ENCODE measurements at places on chromosomes 11 and 22.

GRCh38 chr22:45887202-45888131 is 89.5 kb downstream of the WNT7B start:
- DNase-seq, result no peak

DNA sequence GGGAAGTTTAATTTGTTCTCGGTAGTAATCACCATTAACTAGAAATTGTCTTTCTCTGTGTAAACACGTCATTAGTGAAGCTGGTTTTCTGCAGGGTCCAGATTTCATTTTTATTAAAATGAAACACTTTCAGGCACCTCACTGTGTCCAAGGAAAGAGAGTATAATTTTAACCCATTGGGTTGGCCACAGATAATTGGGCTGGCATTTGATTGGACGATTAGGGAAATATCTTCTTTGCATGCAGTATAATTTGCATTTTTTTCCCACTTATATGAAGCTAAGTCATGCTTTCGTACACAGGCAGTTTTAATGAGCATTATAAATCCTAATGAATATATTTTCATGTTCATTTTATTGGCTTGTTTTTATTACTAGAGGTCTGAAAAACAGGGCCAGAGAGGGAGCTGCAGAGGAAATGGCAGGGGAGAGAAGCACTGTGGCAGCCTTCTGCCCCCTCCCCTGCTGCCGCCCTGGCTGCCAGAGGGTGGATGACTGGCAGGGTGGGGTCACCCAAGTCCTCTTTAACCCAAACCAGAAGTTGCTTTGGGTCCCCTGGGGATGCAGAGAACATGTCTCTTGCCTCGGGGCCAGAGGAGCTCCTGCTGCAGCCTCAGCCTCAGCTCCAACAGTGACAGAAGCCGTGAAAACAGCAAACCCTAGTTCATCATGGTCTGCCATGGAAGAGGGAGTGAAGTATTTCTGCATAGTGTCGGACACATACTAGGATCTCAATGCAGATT is 93.9 kb downstream of the PKNOX2 start:
- DNase-seq, result no peak

DNA sequence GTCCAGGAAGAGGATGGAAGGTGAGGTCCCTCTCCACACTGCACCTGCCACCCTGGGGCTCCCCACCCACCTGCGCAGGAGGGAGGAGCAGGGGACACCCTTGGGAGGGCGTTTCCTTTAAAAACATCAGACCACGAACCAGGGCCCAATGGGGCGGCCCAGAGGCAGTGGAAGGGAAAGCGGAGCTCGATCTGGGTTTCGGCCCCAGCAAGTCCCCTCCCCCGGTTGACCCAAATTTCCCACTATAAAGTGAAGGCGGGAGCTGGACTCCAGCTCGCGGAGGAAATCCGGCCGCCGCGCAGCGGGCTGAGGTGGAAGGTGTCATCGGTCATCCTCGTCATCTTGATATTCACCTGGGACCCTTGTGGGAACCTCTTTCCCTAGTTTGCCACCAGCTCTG is 99.3 kb downstream of the WNT7B start:
- DNase-seq, result no peak

GRCh38 chr22:44889255-44889878 is 120.4 kb downstream of the PHF21B start:
- no peak for DNase-seq

- DNase-seq, result no peak
Measured at GRCh38 chr22:23236026-23236425, 55.7 kb downstream of the BCR start.

DNA sequence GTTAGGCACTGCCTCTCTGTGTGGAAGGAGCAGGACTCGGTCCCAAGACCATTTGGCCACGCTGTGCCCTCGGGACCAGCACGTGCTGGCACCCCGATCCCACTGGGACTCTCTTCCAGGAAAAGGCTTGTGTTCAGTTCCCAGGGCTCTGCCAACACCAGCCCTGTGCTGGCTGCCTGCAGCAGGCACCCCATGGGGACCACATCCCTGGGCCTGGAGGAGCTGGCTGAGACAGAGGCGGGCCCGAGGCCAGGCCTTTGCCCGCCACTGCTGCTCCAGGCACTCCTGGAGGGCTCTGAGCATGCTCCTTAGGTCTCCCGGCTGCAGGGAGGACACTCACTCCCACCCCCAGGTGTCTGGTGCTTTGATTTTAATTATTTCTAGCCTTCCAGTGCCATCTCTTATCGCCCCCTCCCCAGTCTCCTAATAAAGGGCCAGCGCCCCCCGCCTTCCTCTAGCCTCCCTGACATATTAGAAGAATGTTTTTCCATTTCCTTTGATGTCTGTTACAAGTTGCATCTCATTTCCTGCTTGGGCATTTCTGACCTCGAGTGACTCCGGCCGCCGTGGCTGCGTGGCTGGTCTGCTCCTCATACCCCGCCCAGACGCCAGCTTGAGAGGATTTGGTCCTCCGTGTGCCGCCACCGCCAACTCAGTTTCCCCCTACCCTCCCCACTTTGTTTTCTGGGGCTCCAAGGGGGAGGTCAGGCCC is 14.4 kb downstream of the CDKN1C start:
- no peak for DNase-seq

- no peak for DNase-seq
Measured at GRCh38 chr22:30626413-30626812, 9.2 kb upstream of the SLC35E4 start.

- no peak for DNase-seq
Measured at GRCh38 chr11:10590218-10590915, 21.9 kb upstream of the LYVE1 start.

- DNase-seq, result no peak
Measured at GRCh38 chr22:23516304-23516703, 63.8 kb downstream of the IGLL1 start.

DNA sequence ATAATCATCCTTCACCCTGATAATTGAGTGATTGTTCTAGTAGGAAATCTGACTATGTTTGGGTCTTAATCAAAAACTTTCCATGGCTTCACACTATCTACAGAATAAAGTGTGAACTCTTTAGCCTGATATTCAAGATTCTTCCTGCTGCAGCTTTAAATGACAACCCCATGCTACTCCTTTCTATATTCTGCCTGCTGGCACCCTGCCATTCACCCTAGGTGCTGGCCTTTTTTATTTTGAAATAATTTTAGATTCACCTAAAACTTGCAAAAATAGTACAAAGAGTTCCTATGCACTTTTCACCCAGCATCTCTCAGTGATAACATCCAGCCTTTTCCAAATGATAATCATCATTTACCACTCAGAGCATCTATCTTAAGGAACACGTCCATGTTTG is 363.4 kb upstream of the NARS2 start:
- DNase-seq, result no peak

DNA sequence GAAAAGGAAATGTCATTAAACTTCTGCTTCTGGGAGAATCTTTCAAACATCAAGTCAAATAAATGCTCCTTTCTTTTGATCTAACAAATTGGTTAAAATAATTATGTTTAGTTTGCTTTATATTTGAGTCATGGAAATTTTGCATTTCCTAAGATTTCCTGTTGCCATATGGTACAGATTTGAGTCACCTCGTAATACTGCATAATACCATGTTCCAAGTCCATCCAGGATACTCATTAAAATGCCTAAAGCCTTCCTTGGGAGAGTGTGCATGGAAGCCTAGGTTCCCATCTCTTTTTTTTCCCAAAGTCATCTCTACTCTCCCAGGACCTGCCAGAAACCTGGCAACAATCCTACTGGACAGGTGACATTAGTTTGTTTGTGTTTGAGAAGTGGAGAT is 4.2 kb downstream of the OR9I1 start:
- no peak for DNase-seq

- DNase-seq, result no peak
Measured at GRCh38 chr11:119421941-119422808, 797 bp downstream of the THY1 start.

- no peak for DNase-seq
Measured at GRCh38 chr22:41664490-41664889, 24.2 kb downstream of the SNU13 start.

DNA sequence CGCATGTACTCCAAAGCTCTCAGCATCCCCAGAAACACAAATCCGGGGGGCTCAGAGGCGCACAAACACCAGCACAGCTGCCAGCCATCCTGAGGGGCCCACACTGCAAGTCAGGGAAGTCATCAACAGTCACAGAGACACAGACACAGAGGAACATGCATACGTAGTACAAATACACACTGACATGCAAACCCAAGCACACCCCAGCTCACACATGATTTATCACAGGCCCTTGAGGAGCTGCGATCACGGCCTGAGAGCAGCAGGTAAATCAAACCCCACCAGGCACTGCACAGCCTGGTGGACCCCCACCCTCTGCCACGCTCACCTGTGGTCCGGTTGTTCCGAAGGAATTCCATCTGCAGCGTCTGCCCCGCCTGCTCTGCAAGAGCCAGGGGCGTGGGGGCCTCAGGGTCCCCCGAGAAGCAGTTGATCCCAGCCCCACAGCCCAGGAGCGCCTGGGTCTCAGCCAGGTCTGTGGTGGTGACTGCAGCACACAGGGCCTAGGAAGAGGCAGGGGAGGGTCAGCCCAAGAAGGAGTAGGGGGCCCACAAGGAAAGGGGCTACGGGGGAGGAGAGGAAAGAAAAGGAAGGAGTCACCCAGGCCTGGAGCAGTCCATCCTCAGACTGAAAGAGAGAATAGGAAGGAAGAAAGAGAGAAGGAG is 28.5 kb upstream of the PDE2A start:
- DNase-seq, result no peak

DNA sequence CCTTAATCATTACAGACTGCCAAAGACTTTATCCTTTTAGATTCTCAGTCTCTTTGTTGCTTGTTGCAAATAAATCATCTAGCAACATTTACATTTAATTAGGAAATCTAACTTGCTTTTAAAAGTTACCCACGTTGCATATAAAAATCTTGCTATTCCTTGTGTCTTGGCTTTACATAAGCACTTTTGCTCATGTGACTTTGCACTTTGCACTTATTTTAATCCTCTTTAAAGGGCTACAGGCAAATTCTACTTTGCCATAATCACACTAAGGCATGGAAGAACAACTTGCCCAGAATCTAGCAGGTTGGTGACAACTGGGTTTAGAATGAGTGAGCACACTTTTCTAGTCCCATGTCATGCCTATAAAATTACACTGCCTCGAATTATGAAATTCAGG is 25.9 kb downstream of the PRRG4 start:
- DNase-seq, result no peak

GRCh38 chr11:44906649-44907048 is 44.0 kb downstream of the TP53I11 start:
- DNase-seq, result no peak

DNA sequence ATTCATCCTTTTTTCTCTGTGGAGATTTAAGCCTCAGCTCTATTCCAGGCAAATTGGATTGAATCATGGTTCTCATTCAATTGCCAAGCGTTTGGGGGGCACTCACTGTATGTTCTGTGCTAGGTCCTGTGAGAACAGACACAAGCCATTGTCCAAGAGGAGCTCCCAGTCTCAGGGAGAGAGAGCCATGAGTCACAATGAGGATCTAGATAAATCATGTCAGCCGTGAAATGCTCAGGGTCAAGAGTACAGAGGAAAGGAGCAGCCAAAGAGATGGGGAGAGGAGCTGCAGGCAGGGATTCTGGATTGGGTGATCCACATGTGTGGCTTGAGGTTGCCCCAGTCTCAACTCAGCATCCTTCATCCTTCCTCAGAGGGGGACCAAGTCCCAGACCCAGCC is 93.6 kb downstream of the FEZ1 start:
- no peak for DNase-seq

DNA sequence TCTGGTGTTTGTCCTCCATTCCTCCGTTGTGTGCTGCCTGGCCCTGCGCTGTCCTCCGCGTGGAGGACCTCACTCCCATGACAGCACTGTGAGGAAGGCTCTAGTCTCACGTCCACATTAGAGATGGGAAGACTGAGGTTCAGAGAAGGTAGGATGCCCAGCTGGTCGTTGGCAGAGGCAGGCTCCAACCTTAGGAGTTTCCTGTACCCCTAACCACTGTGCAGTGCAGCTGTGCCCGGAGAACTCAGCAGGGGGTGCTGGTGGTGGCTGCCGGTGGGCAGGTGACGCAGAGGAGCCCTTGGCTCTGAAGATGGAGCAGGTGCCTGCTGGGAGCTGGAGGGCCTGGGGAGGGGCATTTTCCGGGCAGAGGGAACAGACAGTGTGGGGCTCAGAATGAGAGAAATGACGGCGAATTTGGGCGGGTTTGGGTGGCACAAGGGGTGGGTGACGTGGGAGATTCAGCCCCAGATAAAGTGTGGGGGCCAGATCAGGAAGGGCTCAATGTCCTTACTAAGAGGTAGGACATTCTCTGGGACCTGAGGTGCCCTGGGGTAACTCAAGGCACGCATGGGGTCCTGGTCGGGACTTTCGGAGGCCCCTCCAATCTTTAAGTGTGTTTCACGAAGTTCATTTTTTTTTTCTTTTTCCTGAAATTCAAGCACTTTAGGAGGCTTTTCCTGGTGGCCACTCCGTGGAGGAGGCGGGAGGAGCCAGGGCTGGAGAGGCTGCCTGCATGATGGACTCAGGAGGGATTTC is 535.0 kb downstream of the TBC1D22A start:
- no peak for DNase-seq

GRCh38 chr11:44596525-44597276 is 31.2 kb downstream of the CD82 start:
- DNase-seq, result no peak

- DNase-seq, result no peak
Measured at GRCh38 chr11:17927681-17928343, 85.0 kb downstream of the SERGEF start.

GRCh38 chr22:49642331-49642730 is 185.3 kb downstream of the BRD1 start:
- DNase-seq, result no peak

GRCh38 chr22:28481725-28482124 is 197.9 kb downstream of the TTC28 start:
- DNase-seq, result no peak

GRCh38 chr22:47296405-47297260 is 534.2 kb downstream of the TBC1D22A start:
- DNase-seq, result peak; percentile 4

DNA sequence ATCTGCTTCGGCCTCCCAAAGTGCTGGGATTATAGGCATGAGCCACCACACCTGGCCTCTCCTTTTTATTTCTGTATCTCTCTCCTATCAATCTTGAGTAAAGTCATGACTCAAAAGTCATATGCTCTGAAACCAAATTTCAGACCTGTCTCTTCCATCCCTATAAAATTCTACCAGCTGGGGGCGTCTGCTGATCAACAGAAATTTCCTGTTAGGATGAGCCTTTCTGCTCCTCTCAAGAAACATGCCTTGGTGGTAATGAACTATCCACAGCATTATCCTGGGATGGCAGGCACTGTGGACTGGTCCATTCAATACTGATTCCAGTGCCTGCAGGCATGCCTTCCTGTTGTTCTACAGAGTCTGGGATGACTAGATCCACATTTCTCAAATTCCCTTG is 472.6 kb downstream of the NELL1 start:
- DNase-seq, result peak; percentile 10

- DNase-seq, result peak; percentile 91
Measured at GRCh38 chr22:37270928-37271650, 11.2 kb upstream of the CYTH4 start.

DNA sequence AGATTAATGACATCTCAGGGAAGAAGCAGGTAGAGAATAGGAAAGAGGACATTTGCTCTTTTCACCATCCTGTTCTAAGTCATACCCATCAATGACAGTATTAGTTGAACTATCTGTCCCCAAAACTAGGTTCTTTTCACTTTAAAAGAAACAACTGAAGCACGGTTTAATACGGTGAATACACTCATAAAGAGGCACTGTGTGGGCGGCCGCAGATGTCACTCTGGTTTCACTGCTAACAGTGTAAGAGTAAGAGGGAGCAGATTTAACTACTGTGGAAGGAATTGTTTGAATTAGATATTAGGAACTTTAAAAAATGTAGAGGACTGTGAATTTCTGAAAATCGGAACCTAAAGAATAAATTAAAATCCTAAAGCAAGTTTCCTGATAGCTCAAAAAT is 49.5 kb downstream of the VSIG10L2 start:
- DNase-seq, result no peak

GRCh38 chr22:27436591-27436990 is 365.0 kb downstream of the MN1 start:
- no peak for DNase-seq

All from suppressor macrophage treated with lipopolysaccharide for 1 hour (primary cell).